Smooth muscle cell of bladder (primary cell): ENCODE measurements at places on chromosomes 5 and 9. TPM values are rescaled to one million over a fixed set of nuclear protein-coding genes. Genes with fewer than 3 reads are reported as not detected.

The RANBP17 gene
- total RNA-seq: 2.0 and 2.1 TPM in 2 replicates

The PCDHGA1 gene
- total RNA-seq: 1.1 TPM in 2 replicates

The PCDHGA10 gene
- 4.3 and 5.4 TPM in 2 replicates for total RNA-seq

The CTXN3 gene
- total RNA-seq: not detected in 2 replicates

The LCN12 gene
- 0.28 TPM in 1 of 2 replicates, not detected in the other for total RNA-seq

The PHAX gene
- 44.7 and 57.8 TPM in 2 replicates for total RNA-seq

The PCDHGA6 gene
- 3.0 and 3.2 TPM in 2 replicates for total RNA-seq

The IFNA21 gene
- not detected in 2 replicates for total RNA-seq

The SNCB gene
- total RNA-seq: 0.18 TPM in 1 of 2 replicates, not detected in the other

The PCDHGA3 gene
- total RNA-seq: 0.85 and 1.4 TPM in 2 replicates

The SHOC1 gene
- total RNA-seq: under 0.01 TPM in 1 of 2 replicates, not detected in the other

The SPOCK1 gene
- 302 and 700 TPM in 2 replicates for total RNA-seq

The SLC23A1 gene
- under 0.01 TPM in 1 of 2 replicates, not detected in the other for total RNA-seq

The HACD4 gene
- 6.9 and 7.0 TPM in 2 replicates for total RNA-seq

The C7 gene
- total RNA-seq: 1.1 and 4.0 TPM in 2 replicates

The FSTL4 gene
- 0.09 and 0.43 TPM in 2 replicates for total RNA-seq

The WNT8A gene
- total RNA-seq: not detected in 2 replicates

The PRLR gene
- 0.14 and 0.18 TPM in 2 replicates for total RNA-seq

The TMEM215 gene
- not detected in 2 replicates for total RNA-seq

The GPX3 gene
- 20.1 and 35.2 TPM in 2 replicates for total RNA-seq

The SNCAIP gene
- 14.2 and 19.4 TPM in 2 replicates for total RNA-seq

The PRUNE2 gene
- 9.2 and 15.1 TPM in 2 replicates for total RNA-seq

The PNPLA7 gene
- total RNA-seq: 0.57 and 1.1 TPM in 2 replicates

The SLU7 gene
- total RNA-seq: 81.5 and 88.8 TPM in 2 replicates

The FOXD4L5 gene
- total RNA-seq: under 0.01 TPM in 2 replicates

The LURAP1L gene
- total RNA-seq: 71.4 and 73.5 TPM in 2 replicates

The PCDHGA8 gene
- 3.0 and 3.3 TPM in 2 replicates for total RNA-seq

The ZDHHC11B gene
- under 0.01 and 0.09 TPM in 2 replicates for total RNA-seq

The TEX53 gene
- total RNA-seq: not detected in 2 replicates

The OR1Q1 gene
- not detected in 2 replicates for total RNA-seq

The IFNK gene
- total RNA-seq: not detected in 2 replicates

The FBXW5 gene
- 116 and 152 TPM in 2 replicates for total RNA-seq

The DOCK8 gene
- total RNA-seq: under 0.01 and 0.18 TPM in 2 replicates

The BRD9 gene
- total RNA-seq: 42.4 and 45.2 TPM in 2 replicates

The PCDHB15 gene
- total RNA-seq: 0.46 and 0.71 TPM in 2 replicates

The RAPGEF1 gene
- 11.2 and 14.5 TPM in 2 replicates for total RNA-seq

The PCDHGC5 gene
- total RNA-seq: 1.3 and 2.6 TPM in 2 replicates

The IRX1 gene
- 0.09 TPM in 1 of 2 replicates, not detected in the other for total RNA-seq

The CEL gene
- total RNA-seq: 0.14 and 0.18 TPM in 2 replicates

The PTGDS gene
- total RNA-seq: 2.3 and 14.1 TPM in 2 replicates

The HRH2 gene
- total RNA-seq: not detected in 2 replicates

The ECSCR gene
- total RNA-seq: 0.14 and 0.37 TPM in 2 replicates

The ACOT12 gene
- total RNA-seq: 0.74 and 2.1 TPM in 2 replicates

The AGTPBP1 gene
- 16.0 and 20.1 TPM in 2 replicates for total RNA-seq

The TPM2 gene
- 1,100 and 1,291 TPM in 2 replicates for total RNA-seq

The IL5 gene
- not detected in 2 replicates for total RNA-seq

The GRM6 gene
- not detected in 2 replicates for total RNA-seq

The STPG3 gene
- not detected in 2 replicates for total RNA-seq

The CARTPT gene
- not detected in 2 replicates for total RNA-seq

The DENND1A gene
- total RNA-seq: 9.8 and 11.7 TPM in 2 replicates
